Progenitor cell of endocrine pancreas (in vitro differentiated cells): ENCODE measurements at places on chromosomes 2 and 18.

DNA sequence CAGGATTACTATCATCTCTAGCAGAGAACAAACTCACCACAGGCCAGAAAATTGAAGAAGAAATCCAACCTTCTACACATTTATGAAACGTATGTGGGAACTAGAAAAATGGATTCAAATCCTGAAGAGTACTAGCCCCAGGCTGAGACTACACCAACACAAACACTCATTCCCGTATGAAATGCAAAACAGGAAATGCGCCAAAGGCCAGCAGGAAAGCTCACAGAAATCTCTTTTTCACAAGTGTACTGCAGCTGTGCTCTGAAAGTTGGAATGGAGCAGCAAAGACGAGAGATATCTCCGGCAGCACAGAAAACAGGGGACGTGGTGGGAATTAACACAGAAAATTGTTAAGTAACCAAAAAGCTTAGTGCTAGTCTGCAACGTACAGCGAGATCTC lies 913.5 kb downstream of the TDRD15 start:
- no peak for DNase-seq

- no peak for DNase-seq
These were observed 53.5 kb upstream of the RMDN2 start for GRCh38 chr2:37871456-37872191.

DNA sequence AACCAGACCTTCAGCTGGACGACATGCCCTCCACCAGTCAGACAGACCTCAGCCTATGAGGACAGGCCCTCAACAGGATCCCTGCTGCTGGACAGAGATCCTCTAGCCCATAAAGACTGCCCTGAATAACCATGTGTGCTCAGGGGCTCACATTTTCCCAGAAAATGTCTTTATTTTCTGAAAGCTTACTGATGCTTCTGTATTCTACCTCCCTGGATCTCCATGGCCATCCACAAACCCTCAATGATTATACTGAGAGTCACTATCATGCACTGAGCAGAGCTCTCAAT lies 1.8 kb upstream of the PTPN18 start:
- no peak for DNase-seq

DNA sequence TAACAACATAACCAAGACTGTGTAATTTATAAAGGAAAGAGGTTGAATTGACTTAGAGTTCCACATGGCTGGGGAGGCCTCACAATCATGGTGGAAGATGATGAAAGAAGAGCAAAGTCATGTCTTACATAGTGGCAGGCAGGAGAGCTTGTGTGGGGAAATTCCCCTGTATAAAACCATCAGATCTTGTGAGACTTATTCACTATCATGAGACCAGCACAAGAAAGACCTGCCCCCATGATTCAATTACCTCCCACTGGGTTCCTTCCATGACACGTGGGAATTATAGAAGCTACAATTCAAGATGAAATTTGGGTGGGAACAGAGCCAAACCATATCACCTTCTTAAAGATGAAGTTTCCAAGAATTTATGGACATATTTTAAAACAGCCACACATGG lies 2.5 kb upstream of the IL36RN start:
- no peak for DNase-seq
